ENCODE measurements at places on chromosomes 13 and 19.

GRCh38 chr13:39682788-39683187, 27.3 kb downstream of the COG6 start:
- no peak for DNase-seq

- no peak for DNase-seq
Measured at GRCh38 chr19:10408511-10409283, 5.4 kb upstream of the CDC37 start.

DNA sequence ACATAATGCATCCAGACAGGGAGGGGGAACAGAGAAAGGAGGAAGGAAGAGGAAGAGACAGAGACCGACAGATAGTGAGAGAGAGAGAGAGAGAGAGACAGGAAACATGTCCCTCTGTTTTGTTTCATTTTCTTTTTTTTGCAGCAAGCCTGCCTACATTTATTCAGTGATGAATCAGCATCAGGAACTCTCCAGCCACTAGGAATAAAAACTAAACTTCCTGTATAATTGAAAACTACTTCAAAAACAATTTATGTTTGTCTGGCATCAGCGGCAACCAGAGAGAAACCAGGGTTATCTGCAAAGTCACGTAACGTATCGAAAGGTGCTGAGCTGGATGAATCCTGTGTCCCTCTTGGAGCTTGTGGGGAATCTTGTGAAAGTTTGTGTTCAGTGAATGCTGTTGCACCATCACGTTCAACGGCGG, 148.6 kb upstream of the SOX21 start:
- no peak for DNase-seq

- DNase-seq = no peak
Measured at GRCh38 chr19:16289594-16289993, 35.0 kb upstream of the KLF2 start.

- no peak for DNase-seq
Measured at GRCh38 chr19:48591021-48591420, 15.5 kb upstream of the SPACA4 start.

Measured in cerebellar nuclear complex (tissue), 1 donor.